ENCODE measurements at places on chromosomes 3 and 15. TPM values are rescaled to one million over a fixed set of nuclear protein-coding genes. Genes with fewer than 3 reads are reported as not detected.

Gene ZIC4
- not detected for total RNA-seq

Gene ZNF662
- total RNA-seq = not detected

Gene VGLL3
- 9.3 TPM for total RNA-seq

Gene SLC24A5
- not detected for total RNA-seq

Gene DLEC1
- total RNA-seq = 0.05 TPM

Gene CHD2
- total RNA-seq = 27.1 TPM

Gene LMCD1
- total RNA-seq = 84.7 TPM

Gene CCDC39
- total RNA-seq = not detected

Gene RAD51
- total RNA-seq = 18.4 TPM

Gene PAQR9
- 2.2 TPM for total RNA-seq

Gene SNX22
- total RNA-seq = 0.81 TPM

Gene EPHB3
- 0.26 TPM for total RNA-seq

Gene GOLGA8M
- total RNA-seq = not detected
